GM04503 (cell line): ENCODE measurements at places on chromosomes 1 and 21.

DNA sequence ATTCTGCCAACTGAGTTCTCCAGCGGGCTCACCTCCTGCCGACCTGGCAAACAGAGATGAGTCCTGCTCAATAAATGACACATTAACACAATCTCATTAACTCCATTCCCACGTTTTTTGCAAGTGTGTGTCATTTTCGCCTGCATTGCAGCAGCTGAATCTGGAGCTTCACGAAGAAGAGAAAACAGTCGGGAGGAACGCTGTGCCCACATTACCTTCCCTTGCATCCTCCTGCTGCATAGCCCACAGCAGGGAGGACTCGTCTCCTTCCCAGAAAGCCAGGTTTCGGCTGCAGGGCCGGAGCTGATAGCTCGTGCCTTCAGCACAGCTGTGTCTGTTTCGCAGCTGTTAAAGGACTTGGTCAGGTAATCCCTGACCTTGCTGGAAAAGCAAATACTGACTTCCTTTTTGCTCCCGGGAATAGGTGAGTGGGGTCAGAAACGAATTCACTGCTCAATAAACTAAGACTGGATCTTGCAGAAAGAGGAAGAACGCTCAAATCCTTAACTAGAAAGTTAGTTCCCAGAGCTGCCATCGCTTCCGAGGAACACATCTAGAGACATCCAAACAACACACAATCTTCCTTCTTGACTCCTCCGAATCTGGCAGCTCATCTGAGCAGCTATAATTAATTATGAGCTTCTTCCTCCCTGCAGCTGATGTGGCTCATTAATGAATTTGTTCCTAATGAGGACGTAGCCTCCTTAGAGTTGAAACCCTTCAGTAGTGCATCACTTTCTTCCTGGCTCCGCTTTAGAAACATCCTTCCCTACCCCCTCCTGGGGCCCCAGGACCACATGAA is 33.0 kb downstream of the KANK4 start:
- DNase-seq: no peak

DNA sequence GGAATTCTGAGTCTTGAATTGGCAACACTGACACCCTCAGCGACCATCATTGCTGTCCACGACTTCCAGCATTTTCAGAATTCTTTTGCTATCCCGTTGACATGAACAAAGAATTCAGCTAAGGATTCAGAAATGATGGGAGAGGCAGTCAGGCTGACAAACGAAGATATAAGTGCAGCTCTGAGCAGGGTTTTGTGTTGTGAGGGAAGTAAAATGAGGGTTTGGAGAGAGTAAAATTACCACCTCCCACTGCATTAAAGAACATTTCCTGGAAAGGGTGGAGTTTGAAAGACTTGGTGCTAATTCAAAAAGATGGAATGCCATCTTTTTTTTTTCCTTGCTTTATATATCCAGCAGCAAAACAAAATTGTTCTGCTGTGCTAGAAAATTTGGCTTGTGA is 4.9 kb upstream of the ELK4 start:
- no peak for DNase-seq

DNA sequence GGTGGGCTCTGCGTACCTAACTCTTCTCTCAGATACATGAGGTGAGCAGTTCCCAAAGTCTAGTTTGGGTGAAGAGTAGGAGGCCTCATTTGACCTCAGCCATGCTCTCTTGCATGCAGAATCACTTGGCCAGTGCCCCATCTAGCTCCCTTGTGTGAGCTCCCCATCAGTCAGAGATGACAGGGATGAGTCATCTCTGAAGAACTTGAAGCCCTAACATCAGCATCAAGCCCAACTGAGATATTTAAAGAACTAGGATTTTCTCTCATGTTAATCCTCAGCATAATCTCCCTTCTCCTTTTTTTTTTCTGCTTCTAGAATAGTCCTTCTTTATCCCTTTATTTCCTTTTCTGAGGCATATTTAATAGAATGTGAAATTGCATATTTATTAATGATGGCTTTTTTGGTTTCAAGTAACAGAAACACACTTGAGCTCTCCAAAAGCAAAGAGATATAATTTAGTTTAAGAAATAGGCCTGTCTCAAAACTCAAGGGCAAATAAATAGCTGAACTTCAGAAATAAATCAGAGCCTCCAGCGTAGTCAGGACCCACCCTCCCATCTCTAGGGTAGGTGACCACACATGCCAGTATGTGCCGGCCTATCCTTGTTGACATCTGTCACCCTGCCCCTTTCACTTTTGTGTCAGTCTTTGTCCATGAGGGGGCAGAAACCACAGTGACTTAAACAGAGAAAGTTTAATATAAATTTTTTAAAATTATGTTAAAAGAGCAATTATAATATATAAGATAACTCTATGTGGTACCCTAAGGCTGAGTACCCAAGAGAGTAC is 112.3 kb downstream of the TSEN15 start:
- no peak for DNase-seq

- no peak for DNase-seq
These were observed 394.2 kb upstream of the LYPLAL1 start for GRCh38 chr1:218779341-218780100.

GRCh38 chr1:82399093-82399492 is 598.4 kb downstream of the ADGRL2 start:
- DNase-seq: no peak

GRCh38 chr21:32929633-32930038 is 96.1 kb upstream of the OLIG2 start:
- DNase-seq: no peak

DNA sequence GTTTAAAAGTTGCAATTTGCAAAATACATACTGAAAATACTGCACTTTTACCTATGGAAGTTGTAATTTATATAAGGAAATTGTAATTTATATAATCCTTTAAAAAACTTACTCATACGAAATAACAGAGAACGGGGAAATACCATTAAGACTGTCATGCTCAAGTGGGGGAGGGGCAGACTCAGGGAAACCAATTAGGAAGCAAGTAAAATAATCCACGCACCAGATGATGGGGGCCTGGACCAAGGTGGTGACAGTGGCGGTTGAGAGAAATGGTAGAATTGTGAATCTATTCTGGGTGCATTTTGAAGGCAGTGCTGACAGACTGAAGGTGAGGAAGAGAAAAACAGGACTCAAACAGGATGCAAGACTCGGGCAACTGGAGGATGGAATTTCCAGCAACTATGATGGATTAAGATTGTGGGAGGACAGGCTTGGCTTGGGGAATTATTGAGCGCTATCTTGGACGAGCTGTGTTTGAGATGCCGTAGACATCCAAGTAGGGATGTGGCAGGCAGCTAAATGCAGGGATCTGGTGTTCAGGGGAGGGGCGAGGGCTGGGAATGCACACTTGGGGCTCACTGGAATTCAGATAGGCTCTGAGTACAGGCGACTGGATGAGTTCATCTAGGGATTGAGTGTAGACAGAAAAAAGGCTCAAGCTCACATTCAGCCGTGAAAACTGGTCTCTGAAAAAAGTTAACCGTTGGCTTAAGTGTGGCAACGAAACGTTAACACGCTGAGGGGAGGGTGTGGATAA is 977 bp downstream of the LCA5L start:
- no peak for DNase-seq

DNA sequence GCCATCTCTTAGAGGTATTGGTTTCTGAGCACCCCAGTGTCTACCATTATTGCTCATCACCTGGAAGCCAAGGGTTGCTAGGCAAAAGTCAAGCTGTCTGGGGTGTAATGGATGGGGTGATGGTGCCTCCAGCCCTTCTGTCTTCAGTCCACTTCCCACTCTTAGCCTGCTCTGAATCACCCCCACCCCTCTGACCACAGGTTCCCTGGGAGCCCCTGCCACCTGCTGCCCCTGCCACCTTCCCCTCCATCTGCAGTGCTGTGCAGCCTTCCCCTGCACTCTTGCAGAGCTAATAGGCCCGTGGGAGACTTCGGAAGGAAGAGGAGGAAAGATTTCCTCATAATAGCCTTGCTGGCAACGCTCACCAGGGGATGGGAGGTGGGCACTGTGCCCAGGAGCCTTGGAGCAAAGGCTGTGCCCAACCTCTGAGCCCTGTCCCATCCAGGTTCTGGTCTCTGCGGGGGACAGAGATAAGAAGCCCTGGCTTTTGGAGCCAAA is 35.5 kb downstream of the CAPN2 start:
- DNase-seq: no peak

- no peak for DNase-seq
These were observed 191.8 kb downstream of the TPR start for GRCh38 chr1:186183219-186183618.

DNA sequence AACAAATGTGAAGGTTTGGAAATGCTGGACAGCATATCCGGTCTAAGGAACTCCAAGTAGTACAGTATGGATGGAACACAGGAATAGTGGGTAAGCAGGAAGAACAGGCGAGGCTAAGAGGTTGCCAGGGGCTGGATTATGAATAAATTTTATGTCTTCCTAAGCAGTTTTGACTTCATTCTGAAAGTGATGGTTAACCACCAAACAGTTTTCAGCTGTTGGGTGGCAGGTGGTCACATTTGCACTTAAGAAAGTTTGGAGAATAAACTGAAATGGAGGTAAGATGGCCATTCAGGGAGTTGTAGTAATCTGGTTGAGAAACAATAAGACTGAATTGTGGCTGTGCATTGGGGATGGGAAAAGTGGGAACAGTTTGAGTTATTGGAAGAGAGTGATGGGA is 83.8 kb downstream of the PRKAA2 start:
- DNase-seq: no peak

GRCh38 chr1:51953079-51953478 is 37.4 kb downstream of the RAB3B start:
- no peak for DNase-seq

DNA sequence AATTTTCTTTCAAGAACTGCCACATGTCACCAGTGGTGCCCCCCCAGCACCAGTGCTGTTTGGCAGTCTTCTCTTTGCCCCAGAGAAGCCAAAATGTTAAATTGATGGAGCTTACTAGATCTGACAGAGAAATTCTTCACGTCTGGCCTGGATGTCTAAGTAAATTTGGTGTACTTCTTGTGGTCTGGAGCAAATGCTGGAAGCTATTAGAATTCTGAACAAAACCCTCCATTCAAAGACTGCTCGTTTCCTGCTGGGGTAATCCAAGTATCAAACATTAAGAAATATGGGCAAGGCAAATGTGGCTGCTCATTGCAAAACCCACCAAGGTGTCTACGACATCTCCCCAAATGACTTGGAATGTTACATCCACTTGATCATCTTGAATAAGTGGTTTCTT is 92.3 kb downstream of the ROR1 start:
- DNase-seq: no peak

GRCh38 chr1:201726700-201727099 is 102.3 kb upstream of the IPO9 start:
- no peak for DNase-seq

GRCh38 chr1:14759843-14760242 is 161.4 kb downstream of the KAZN start:
- no peak for DNase-seq

DNA sequence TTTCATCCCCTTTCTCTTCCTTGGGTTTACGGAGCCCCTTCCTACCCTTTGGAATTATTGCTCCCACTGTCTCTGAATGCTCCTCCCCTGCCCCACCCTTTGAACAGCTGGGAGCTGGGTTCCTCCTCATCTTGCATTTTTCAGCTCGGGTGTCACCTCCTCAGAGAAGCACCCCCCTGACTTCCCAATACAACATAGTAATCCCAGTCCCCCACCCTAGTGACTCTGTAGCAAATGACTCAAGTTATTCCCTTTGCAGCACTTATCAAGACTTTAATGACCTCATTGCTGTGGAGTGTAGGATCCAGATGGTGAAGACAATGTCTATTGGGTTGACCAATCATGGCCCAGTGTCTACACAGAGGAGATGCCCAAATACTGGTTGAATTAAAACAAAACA is 8.9 kb upstream of the VWA5B1 start:
- DNase-seq: peak; percentile 34

DNA sequence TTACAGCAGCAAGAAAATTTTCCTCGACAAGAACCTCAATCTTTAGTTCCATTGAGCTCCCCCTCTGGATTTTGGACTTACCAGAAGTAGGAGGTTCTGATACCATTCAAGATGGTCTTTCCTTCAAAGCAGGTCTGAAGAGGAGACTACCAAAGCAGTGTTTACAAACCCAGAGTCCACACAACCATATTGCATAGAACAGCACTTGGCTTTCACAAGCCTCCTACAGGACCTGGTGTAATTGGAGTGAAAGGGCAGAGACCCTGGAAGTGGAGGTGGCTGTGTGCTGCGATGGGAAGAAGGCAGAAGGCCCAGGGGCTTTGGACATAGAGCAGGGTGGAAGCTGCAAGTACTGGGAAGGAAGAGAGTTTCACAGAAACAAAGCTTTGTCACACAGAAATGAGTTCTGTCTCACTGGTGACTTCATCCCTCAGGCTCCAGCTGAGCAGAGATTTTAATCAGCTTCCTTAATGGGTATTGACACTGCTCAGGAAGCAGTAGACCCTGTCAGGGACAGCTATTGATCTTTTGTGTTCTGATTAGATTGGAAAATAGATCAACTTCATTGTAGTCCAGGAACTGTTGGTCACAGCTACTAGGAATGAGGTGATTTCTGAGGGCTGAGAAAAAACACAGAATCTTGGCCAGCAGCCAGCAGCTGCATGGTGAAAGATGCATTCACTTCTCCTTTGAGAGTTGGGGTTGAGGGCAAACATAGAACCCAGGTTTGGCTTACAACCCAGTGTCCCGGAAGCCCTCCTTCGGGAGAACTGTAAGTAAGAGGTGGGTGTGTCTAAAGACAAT is 124.0 kb downstream of the SYT2 start:
- DNase-seq: no peak

DNA sequence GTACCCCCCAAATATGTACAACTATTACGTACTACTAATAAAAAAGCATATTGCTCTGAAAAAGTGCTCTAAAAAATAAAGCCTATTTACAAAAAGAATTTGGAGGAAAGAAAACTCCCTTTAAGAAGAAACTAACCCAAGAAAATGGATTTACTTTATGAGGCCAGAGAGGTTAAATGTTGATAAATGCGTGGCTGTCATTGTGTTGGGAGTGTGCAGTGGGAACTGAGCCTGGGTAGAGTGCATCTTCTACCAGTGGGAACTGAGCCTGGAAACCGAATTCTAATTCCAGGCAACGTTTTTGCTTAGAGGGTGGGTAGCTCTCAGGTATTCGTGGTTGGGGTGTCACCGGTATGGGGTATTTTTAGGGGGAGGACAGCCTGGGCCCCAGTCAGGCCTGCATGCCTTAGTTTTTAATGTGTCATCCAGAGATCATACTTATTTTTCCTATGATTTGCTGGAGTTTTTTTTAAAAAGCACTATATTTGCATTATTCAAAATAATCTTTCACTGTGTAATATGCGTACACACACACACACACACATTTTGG is 24.1 kb upstream of the RNF187 start:
- DNase-seq: no peak

GRCh38 chr1:21251773-21252471 is 38.3 kb downstream of the ECE1 start:
- DNase-seq: peak; percentile 80

GRCh38 chr1:6738987-6739676 is 37.5 kb upstream of the DNAJC11 start:
- DNase-seq: no peak

DNA sequence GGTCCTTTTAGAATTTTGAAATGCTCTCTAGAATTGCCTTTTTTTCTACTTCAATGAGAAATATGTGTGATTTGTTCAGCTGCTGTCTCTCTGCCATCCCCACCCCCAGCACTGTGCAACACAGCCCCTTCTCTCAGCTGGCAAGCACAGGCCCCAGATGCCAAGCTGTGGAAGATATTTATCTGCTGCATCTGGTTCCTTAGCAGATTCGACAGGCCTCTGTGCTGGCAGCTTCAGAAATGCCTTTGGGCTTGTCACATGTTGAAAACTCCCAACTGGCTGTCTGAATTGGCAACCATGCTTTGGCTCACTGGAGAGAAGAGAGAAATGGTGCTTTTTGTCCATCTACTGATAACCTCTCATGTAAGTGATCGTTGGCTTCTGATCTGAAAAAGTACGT is 206.7 kb upstream of the C1orf87 start:
- no peak for DNase-seq
